ENCODE measurements at places on chromosomes 16 and 17. TPM values are rescaled to one million over a fixed set of nuclear protein-coding genes. Genes with fewer than 3 reads are reported as not detected.

GRCh38 chr17:57279432-57279831 lies 23.1 kb downstream of the MSI2 start:
- DNase-seq, result no peak

- DNase-seq, result no peak
These were observed 154.4 kb downstream of the FOXL1 start for GRCh38 chr16:86732621-86733295.

GRCh38 chr17:35088881-35089585 lies 25.5 kb upstream of the RFFL start:
- peak; percentile 92 for DNase-seq

DNA sequence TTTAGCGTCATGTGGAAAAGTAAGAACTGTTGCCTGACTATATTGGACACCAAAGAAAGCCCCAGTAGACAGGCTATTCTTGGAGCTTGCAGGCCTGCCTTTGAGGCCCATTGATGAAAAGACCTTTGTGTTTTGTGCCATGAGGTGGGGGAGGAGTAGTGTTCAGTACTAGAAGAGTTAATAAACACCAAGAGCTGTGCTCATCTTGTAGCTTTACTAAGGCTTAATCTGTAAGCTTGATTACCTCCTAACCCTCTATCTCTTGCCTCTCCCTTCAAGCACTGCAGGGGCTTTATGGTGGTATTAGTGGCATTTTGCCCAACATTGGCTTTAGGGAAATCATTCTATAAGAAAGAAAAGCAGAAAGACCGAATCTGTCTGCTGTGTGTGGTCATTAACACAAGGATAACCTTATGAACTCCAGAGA lies 220.2 kb upstream of the TBX2 start:
- no peak for DNase-seq

DNA sequence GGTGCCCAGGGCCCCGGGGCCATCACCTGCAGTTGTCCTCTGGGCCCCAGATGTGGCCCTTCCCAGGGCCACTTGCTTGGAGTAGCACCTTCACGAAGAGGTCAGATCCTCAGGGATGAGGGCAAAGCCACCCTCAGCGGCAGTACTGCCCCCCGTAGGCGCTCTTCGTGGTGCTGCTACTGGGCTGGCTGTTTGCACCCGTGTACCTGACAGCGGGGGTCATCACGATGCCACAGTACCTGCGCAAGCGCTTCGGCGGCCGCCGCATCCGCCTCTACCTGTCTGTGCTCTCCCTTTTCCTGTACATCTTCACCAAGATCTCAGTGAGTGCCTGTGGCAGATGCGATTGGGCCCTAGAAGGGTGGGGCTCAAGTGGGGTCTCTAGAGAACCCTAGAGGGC lies 2.6 kb downstream of the SLC5A2 start:
- DNase-seq, result no peak

DNA sequence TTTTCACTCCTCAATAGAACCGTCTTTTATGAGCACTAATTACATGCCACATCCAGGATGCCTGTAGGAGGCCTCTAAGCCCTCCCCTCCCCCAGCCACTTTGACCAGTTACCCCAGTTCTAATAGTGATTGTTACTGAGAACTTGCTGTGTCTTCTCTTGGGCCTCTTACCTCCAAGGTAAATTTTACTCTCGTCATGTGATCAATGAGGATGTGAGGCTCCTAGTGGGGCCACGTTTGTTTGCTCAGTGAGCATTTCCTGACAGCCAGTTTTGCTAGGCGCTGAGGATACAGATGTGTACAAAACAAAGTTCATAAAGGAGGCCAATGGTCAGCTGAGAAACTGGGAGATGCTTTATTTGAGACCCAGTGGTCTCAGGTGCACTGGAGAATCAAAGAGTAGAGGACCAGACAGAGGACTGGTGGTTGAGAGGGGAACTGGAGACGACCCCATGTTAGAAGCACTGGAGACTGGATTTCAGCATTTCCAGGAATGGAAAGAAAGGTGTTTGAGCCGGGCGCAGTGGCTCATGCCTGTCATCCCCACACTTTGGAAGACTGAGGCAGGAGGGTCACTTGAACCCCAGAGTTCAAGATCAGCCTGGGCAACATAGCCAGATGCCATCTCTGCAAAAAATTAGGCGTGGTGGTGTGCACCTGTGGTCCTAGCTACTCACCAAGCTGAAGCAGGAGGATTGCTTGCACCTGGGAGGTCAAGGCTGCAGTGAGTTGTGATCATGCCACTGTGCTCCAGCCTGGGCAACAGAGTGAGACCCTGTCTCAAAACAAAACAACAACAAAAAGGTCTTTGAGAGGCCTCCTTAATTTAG lies 2.6 kb downstream of the ATP2C2 start:
- DNase-seq, result no peak

DNA sequence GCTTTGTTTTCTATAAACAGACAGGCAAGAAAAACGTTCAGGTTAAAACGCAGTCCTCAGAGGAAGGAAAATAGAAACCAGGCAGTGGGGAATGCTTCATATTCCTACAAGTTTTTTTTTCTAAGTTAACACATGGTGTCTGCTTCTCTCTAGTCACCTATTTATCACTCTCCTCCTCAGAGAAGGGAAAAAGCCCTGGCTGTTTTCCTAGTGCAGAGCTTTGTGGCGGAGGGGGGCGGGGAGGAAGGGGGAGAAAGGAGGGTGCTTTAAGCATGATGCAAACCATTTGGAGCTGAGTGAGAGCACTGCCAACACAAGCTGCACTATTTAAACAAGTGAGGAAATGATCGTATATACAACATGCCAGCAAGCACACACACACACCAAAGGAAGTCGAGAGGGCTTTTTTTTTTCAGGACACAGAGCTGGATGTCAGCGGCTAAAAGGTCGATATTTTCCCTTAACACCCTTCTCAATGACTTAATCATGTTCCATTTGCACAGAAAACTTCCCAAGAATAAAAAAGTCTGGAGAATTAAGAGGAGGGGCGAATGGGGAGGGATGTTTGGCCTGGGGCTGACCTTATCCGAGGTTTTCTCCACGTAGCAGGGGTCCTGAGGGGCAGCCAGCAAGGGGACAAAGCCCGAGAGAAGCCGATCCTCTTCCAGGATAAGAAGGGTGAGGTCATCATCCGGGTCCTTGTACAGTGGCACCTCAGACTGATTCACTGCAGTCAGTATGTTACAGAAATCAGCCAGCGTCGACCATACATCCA lies 117.4 kb downstream of the HIC1 start:
- DNase-seq, result peak; percentile 93

GRCh38 chr17:47878203-47879027 lies 17.6 kb upstream of the SP2 start:
- DNase-seq, result no peak

Gene CDH1
- total RNA-seq, result under 0.01 TPM

Measured in Daoy (cell line).